Vagina (tissue), 2 donors: ENCODE measurements at places on chromosomes 6 and 20.

DNA sequence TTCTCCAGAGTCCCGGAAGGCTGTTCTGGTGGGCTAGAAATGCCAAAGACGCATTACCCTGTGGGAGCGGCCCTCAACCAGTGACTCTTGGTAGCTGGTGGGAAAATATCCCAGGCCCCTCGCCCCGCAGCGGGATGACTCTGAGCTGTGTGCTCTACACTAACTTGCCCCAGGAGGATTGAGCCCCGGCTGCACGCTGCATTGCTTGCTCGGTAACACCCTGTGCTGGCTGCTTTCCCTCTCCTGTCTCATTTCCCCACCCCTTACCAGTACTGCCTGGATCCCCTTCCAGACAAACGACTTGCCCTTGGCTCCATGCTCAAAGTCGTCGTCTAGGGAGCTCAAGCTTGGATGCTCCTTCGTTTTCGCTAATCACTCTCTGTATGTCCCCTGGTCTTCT is 411.8 kb upstream of the SULF2 start:
- H3K27me3 ChIP-seq = no peaks in the 10 kb centered on the region
- peaks cover 23% of the 10 kb centered on the region for H3K4me1 ChIP-seq
- no peak overlapping the region for H3K4me3 ChIP-seq
- H3K36me3 ChIP-seq = no peaks in the 10 kb centered on the region
- DNase-seq = no peak

- H3K27ac ChIP-seq = no peak within 1 kb of the TSS
- H3K4me3 ChIP-seq = no peak within 1 kb of the TSS
- no peaks in the 10 kb centered on the region for H3K27me3 ChIP-seq
Measured at GRCh38 chr6:30931969-30932645, at the start of gene SFTA2. Gene SFTA2 (minus strand): TSS chr6:30932170. CDS start chr6:30932096, 74 bp downstream.

DNA sequence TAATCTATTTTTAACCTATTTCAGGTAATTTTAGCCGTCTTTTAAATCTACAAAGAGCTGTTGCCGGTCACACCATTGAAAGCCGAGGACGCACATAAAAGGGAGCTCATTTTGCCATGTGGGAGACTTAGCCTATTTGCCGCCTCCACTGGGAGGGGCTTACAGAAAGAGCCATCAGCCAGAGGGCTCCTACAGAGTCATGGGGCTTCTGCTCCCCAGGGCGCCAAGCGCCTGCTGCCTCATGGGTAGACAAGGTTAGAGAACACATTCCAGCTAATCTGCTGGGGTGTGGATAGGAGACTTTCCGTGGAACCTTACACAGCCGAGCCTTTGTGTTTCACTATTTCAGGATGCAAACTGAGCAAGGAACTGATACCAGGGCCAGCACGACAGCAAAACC is 12.6 kb downstream of the PCMTD2 start:
- no peak for DNase-seq
- H3K4me1 ChIP-seq = no peaks in the 10 kb centered on the region
- H3K36me3 ChIP-seq = peaks cover 10% of the 10 kb centered on the region
- no peaks in the 10 kb centered on the region for H3K27me3 ChIP-seq
- no peak overlapping the region for H3K4me3 ChIP-seq

- DNase-seq = no peak
- H3K27me3 ChIP-seq = no peaks in the 10 kb centered on the region
- H3K27ac ChIP-seq = no peak overlapping the region
- H3K4me1 ChIP-seq = no peaks in the 10 kb centered on the region
- no peaks in the 10 kb centered on the region for H3K36me3 ChIP-seq
Measured at GRCh38 chr20:46286382-46286781, 21.9 kb downstream of the CDH22 start.

- no peak overlapping the region for H3K4me3 ChIP-seq
- H3K4me1 ChIP-seq = peaks cover 27% of the 10 kb centered on the region
- H3K36me3 ChIP-seq = no peaks in the 10 kb centered on the region
- peak overlapping the region; percentile 56 for H3K27ac ChIP-seq
- no peaks in the 10 kb centered on the region for H3K27me3 ChIP-seq
Measured at GRCh38 chr20:53926428-53927028, 143.9 kb downstream of the BCAS1 start.

DNA sequence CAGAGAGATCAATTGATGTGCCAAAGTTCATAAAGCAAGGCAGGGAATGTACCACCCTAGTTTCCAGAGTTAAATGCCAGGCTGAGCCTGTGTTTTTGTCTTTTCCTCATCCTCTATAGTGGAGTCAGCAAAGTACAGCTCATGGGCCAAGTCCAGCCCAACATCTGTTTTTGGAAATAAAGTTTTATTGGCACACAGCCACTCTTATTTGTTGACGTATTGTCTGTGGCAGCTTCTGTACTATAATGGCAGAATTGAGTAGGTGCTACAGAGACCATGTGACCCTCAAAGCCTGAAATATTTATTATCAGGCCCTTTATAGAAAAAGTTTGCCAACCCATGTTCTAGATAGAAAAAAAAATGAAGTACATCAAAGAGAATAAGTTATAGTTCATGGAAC is 187.0 kb downstream of the TSHZ2 start:
- H3K27ac ChIP-seq = no peak overlapping the region
- no peaks in the 10 kb centered on the region for H3K36me3 ChIP-seq
- H3K4me1 ChIP-seq = peaks cover 13% of the 10 kb centered on the region
- H3K27me3 ChIP-seq = no peaks in the 10 kb centered on the region
- H3K4me3 ChIP-seq = no peak overlapping the region
